ENCODE measurements at places on chromosomes 2 and 18.

GRCh38 chr2:24304098-24304497 is 56.2 kb downstream of the ITSN2 start:
- DNase-seq = peak; percentile 17

DNA sequence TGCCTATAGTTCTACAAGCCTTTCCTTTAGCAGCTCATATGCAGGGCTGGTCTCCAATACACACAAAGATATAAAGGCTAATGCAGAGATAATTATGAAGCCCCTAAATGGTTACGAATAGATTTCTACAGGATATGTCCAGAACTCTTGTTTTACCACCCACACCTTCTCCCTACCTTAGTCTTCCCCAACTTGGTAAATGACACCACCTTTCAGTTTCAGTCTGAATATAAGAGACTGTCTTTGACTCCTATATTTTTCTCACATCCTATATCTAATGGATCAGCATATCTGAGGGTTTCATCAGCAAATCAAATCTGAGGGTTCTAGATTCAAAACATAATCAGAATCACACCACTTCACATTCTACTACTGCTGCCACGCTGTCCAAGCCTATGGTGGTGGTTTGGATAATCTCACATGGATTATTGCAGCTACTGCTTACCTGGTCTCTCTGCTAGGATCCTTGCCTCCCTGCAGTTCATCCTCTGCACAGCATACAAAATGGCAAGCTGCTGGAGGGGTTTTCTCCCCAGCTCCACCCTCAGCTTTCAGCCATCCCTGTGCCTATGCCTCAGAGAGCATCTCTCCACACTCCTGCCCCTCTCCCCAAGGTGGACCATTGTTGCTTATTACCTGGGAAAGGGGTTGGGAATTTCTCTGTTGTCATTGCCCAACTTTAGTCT is 178.0 kb upstream of the SPOPL start:
- DNase-seq = no peak

GRCh38 chr2:120679526-120679925 is 56.1 kb upstream of the GLI2 start:
- DNase-seq = no peak

DNA sequence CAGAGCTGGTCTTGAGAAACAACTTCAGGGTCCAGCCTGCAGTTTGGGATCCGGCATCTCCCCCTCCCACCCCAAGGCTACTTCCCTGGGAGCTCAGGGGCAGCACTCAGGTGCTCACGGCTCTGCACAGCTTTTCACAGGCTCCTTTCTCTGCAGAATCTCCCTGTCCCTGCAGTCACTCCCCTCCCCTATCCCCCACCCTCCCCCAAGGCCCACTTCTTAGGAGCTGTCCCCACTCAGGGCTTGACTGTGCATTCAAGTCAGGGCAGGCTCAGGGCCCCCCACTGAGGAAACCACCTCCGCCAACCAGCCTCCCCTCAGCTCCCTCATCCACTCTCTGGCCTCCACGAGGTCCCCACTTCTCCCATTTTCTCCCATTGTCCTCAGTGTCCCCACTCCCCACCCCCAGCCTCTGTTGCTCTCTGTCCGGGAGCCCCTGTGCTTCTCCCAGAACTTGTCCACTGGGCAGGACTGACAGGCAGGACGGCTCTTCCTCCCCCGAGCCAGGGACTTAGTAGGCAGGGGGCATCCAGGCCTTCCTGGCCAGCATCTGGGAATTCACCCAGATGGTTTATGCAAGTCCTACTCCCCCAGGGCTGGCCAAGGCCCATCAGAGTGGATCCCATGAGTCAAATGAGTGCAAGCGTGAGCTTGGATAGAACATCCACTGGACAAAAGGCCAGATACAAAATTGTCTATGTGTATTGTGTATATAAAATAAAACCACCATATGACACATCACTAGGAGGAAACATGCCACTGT is 7.6 kb downstream of the NMUR1 start:
- no peak for DNase-seq

- DNase-seq = no peak
These were observed 203.3 kb upstream of the SPOPL start for GRCh38 chr2:138298120-138298814.

DNA sequence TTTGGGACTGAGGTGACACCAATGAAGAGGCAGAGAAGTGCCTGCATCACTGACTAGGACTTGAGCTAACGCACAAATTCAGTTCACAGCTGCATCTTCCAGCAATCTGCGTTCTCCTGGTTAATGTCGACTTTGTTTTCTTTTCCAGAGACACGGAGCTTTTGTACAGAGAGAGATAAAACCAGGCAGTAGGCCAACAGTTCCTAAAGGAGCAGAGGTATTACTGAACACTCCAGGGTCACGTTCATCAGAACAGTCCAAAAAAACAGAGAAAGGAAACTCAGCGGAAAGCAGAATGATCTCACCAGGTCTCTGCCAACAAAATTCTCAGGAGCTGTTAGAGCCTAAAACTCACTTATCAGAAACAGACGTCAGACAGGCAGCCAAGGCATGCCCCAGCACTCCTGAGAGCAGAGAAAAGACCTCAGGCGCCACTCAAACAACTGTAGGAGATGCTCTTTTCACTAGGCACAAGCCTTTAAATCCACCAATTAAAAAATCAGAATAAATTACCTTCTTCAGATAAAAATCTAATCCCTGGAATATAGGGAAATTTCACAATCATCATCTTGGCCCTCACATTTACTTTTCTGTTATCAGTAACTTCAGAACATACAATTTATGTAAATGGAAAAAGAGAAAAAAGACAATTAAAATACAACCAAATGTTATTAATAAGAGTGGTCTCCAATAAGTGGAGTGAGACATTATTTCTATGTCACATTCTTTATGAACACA is 95.9 kb upstream of the SPTBN1 start:
- peak; percentile 22 for DNase-seq

- no peak for DNase-seq
These were observed 89.6 kb downstream of the ACTR3 start for GRCh38 chr2:113979191-113980128.

- DNase-seq = no peak
These were observed 33.2 kb downstream of the ADCY3 start for GRCh38 chr2:24886691-24887304.

DNA sequence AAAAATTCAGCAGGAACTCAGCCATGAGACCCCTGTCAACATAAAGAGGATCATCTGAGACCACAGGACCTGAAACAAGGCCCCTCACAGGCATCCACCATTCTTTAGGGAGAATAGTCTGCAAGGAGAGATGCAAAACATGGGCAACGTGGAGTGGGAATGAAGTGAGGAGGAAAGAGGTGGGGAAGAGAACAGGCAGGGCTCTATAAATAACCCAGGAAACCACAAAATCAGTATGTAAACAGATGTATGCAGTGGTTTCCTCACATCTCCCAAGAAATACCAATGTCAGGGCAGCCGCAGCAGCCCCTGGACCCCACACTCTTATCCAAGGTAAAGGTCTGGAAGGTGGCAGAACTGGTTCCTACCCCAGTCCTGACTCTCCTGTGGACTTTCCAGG is 168.5 kb downstream of the EN1 start:
- DNase-seq = no peak

DNA sequence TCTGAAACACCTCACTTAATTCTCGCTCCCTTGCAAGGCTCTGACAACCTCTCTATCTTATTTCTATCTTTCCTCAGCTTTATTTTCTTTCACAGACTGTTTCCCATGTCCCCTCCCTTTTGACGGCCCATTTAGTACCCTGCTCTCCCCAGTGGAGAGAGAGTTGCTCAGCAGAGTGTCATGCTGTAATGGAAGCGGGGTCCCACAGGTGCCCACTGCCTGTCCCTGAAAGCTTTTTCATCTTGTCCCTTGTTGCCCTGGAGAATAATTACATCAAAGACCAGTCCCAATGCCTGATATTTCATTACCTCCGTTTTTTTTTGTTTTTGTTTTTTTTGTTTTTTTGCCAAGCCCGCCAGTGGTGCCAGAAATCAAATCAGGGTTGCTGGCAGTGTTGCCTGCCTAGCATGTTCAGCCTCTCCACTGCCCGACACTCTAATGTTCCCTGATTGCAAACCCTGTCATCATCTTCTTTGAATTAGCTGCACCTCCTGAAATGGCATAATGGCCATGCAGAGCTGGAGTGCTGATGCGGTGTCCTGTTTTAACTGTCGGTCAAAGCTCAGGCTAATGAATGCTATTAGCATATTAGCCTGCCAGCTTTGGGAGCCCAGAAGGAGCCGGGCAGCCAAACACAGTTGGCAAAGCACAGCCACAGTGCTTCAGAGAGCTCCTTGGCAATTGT is 71.2 kb upstream of the CAVIN2 start:
- peak; percentile 62 for DNase-seq

- DNase-seq = no peak
These were observed 68.9 kb upstream of the DNER start for GRCh38 chr2:229783108-229783721.

GRCh38 chr18:59502274-59503175 is 143.5 kb upstream of the LMAN1 start:
- DNase-seq = no peak

DNA sequence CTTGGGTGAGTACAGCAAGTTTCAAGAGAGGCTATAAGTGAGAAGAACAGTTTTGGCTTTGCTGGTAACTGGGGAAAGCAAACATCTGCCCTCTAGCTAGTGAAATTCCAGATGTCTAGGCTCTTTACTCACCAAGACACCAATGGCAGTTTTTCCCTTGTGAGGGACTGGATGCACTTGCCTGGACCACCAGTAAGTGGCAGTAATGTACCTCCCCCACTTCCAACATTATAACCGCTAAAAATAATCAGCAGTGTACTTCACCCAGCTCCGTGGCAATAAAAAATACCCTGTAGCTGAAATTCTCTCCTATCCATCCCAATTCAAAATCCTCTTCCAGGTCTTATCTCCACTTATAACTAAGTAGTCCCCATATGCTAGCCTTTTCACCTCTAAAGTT is 383.9 kb downstream of the ARHGAP15 start:
- no peak for DNase-seq

GRCh38 chr2:216538538-216538937 is 39.9 kb downstream of the RPL37A start:
- no peak for DNase-seq

GRCh38 chr18:2535419-2535910 is 35.8 kb downstream of the METTL4 start:
- DNase-seq = no peak

GRCh38 chr2:101770726-101771125 is 73.2 kb downstream of the MAP4K4 start:
- DNase-seq = peak; percentile 36

GRCh38 chr2:9142551-9143263 is 63.9 kb upstream of the ASAP2 start:
- peak; percentile 66 for DNase-seq

DNA sequence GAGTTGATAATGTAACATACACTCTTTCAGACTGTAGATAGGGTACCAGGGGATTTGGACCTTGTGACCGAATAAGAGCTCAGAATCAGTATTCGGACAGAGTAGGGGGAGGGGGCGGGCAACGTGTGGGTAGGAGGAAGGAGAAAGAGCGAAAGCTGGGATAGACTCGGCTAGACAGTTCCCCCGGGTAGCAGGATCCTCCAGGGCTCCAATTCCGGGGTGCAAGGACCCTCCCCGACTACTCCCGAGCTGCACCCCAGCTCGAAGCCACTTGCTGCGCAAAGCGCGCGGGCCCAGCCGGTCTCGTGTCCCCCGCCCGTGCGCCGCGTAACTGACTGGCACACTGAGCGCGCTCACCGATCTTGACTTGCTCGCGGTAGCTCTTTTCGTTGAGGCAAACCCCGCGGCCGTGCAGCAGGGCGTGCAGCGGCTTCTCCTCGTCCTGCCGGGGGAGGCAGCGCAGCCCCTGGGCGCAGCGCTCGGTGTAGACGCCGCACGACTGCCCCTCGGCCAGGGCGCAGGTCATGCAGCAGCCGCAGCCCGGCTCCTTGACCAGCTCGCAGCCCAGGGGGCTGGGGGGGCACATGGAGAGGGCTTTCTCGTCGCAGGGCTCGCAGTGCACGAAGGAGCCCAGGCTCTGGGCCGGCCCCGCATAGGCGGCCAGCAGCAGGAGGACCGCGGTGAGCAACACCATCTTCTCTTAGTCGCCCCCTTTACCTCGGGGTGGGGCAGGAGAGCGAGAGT is 1.1 kb downstream of the IGFBP5 start:
- DNase-seq = peak; percentile 72

DNA sequence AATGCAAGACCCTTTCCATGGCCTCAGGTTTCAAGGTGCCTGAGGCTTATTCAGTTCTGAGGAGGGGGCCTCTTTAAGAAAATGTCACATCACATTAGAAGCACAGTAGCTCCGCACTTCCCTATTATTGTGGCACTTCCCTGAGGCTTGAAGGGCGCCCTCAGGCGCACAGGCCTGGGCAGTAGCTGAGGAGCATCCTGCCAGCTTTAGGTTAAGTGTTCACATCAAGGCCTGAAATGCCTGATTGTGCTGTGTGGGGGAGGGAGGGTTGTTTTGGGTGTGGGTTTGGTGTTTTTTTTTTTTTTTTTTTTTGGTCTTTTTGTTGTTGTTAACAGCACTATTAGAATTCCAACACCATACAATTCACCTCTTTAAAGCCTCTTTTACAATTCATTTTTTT is 107.9 kb downstream of the CABLES1 start:
- DNase-seq = peak; percentile 4

GRCh38 chr2:57146951-57147350 is 899.7 kb upstream of the VRK2 start:
- DNase-seq = no peak

DNA sequence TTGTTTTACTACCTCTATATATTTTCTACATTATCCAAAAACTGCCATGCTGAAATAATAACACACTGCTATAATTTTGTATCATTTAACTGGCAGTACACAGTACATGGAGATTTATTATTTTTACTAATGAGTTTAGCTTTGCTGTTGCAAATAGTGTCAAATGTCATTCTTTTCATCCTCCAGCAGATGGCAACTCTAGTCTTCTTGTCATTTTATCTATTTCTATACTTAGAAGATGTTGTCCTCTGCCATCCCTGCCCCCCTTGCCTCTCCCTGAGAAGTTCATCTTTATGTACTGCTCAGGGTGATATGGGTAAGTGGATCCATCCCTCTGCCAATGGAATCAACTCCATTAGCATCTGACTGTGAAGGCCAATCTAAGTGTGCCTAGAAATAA is 21.7 kb upstream of the LRRTM1 start:
- DNase-seq = peak; percentile 46

Data from NCI-H2227 treated with DMSO at 0.1 percent for 48 hours (cell line).